ENCODE measurements at places on chromosomes 5 and 9. TPM values are rescaled to one million over a fixed set of nuclear protein-coding genes. Genes with fewer than 3 reads are reported as not detected.

Gene PCDHB4
- total RNA-seq, result 1.6 TPM

Gene MEIKIN
- total RNA-seq, result not detected

- DNase-seq, result no peak
Measured at GRCh38 chr5:141565826-141566570, 52.8 kb downstream of the DIAPH1 start.

DNA sequence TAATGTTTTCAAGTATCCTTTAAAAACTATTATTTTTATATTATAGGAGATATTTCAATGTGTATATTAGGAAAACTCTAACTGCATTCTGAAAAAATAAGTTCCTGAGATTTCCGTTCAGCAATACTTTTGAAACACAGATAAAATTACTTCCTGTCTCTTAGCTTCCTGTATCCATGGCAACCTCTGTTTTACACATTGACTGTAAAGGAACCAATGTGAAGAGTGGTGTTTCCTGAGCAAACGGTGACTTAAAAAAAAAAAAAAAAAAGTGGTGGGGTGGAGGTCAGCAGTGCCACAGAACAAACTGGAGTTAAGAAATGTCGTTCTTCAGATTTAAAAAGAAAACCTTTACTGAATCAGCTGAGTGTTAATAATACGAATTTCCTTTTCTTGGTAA, at the start of gene LRRC70:
LRRC70 (plus strand) TSS at position 280 of the 400 bp plus-strand sequence. CDS start 620 bp downstream, outside the sequence.
- no peak for DNase-seq

- DNase-seq, result no peak
Measured at GRCh38 chr5:73523861-73524260, 25.6 kb downstream of the BTF3 start.

- no peak for DNase-seq
Measured at GRCh38 chr9:2228641-2229040, 213.5 kb downstream of the SMARCA2 start.

Measured in lower leg skin (tissue), 4 donors.